ENCODE measurements at places on chromosomes 3 and 15. TPM values are rescaled to one million over a fixed set of nuclear protein-coding genes. Genes with fewer than 3 reads are reported as not detected.

Gene MORF4L1
- total RNA-seq, result 192 TPM

Gene LRRC2
- total RNA-seq, result 1.1 TPM

Gene CLDN18
- not detected for total RNA-seq

Gene SERINC4
- total RNA-seq, result 0.20 TPM

Gene CTSH
- 2.5 TPM for total RNA-seq

Gene CCR1
- 0.59 TPM for total RNA-seq

Gene TIPIN
- total RNA-seq, result 19.0 TPM

Gene MKRN2OS
- not detected for total RNA-seq

Gene SLC28A1
- not detected for total RNA-seq

Gene CHRFAM7A
- not detected for total RNA-seq

Gene NR1I2
- total RNA-seq, result not detected

Gene CORO2B
- 27.6 TPM for total RNA-seq

Gene LXN
- 28.3 TPM for total RNA-seq

Gene KLHL6
- total RNA-seq, result not detected

Gene TRPM1
- total RNA-seq, result under 0.01 TPM

Gene KLHL40
- not detected for total RNA-seq

Gene ZPLD1
- not detected for total RNA-seq

Gene LSAMP
- under 0.01 TPM for total RNA-seq

Gene CLDN16
- not detected for total RNA-seq

Gene FGF7
- 94.4 TPM for total RNA-seq

Gene SERF2
- 334 TPM for total RNA-seq

Gene ZFYVE19
- 16.9 TPM for total RNA-seq

Gene MFSD1
- 81.6 TPM for total RNA-seq

Gene CPN2
- total RNA-seq, result not detected

Gene CA12
- 133 TPM for total RNA-seq

Gene RASL12
- 6.6 TPM for total RNA-seq

Gene MST1R
- total RNA-seq, result 0.37 TPM

Gene ARHGEF26
- total RNA-seq, result 5.5 TPM

All from subcutaneous preadipocyte (primary cell).